ENCODE measurements at places on chromosomes 12 and 14. TPM values are rescaled to one million over a fixed set of nuclear protein-coding genes. Genes with fewer than 3 reads are reported as not detected.

SCN8A gene
- 0.53 TPM for total RNA-seq

FSCB gene
- 0.12 TPM for total RNA-seq

TPPP2 gene
- not detected for total RNA-seq

OASL gene
- total RNA-seq: 21.1 TPM

CDKL1 gene
- 25.3 TPM for total RNA-seq

TMEM253 gene
- total RNA-seq: 0.50 TPM

PLEKHD1 gene
- total RNA-seq: 0.47 TPM

- H3K36me3 ChIP-seq: peaks cover 5% of the 10 kb centered on the region
- H3K27ac ChIP-seq: no peak overlapping the region
- no peak for DNase-seq
- peaks cover 3% of the 10 kb centered on the region for H3K4me1 ChIP-seq
These were observed 98.3 kb upstream of the AMIGO2 start for GRCh38 chr12:47178014-47178413.

GRCh38 chr12:112314981-112315380 is 67.2 kb downstream of the HECTD4 start:
- no peak overlapping the region for H3K4me3 ChIP-seq
- peaks cover 43% of the 10 kb centered on the region for H3K36me3 ChIP-seq
- H3K4me1 ChIP-seq: no peaks in the 10 kb centered on the region
- H3K27ac ChIP-seq: no peak overlapping the region

DNA sequence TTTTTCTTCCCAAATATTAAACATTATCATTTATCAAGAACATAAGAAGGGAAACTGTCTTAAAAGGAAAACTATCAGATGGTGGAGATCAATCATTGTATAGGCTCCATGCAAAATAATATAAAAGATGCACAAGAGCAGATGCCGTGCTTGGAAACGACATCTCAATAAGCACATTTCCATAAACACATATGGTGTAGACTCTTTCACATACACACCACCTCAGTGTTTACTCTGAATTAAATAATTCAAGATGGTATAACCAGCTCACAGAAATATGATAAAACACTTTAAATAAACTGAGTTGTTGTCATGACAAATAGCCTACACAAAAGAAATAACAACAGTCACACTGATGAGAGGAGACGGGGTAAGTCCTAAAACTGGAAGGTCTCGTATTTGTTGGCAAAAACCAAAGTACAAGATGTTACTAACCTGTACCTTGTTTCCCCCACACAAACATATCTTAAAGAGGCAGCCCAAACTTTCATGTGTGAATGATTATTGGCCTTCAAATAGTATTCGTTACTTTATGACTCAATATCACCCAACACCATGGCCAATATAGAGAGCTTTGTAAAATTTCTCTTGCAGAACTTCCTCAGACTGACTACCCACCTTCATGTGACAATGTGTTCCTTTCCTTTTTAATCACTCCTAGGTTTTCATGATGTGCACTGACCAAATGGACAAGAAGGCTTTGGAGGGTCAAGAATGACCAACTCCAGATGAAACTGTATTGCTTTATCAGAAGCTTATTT is 48.6 kb upstream of the TMPO start:
- DNase-seq: no peak
- H3K27me3 ChIP-seq: no peaks in the 10 kb centered on the region
- no peaks in the 10 kb centered on the region for H3K36me3 ChIP-seq
- H3K4me3 ChIP-seq: no peak overlapping the region
- peaks cover 9% of the 10 kb centered on the region for H3K4me1 ChIP-seq

- no peaks in the 10 kb centered on the region for H3K4me1 ChIP-seq
- no peak for DNase-seq
- H3K27ac ChIP-seq: no peak overlapping the region
- H3K27me3 ChIP-seq: no peaks in the 10 kb centered on the region
- H3K36me3 ChIP-seq: peaks cover 66% of the 10 kb centered on the region
- H3K4me3 ChIP-seq: no peak overlapping the region
These were observed 61.0 kb downstream of the CPM start for GRCh38 chr12:68871921-68872320.

- peak overlapping the region; percentile 73 for H3K4me3 ChIP-seq
- H3K4me1 ChIP-seq: peaks cover 16% of the 10 kb centered on the region
- H3K36me3 ChIP-seq: no peaks in the 10 kb centered on the region
- peak overlapping the region; percentile 71 for H3K27ac ChIP-seq
- DNase-seq: no peak
- H3K27me3 ChIP-seq: no peaks in the 10 kb centered on the region
These were observed 1.3 kb upstream of the ANKRD9 start for GRCh38 chr14:102510616-102511520.

DNA sequence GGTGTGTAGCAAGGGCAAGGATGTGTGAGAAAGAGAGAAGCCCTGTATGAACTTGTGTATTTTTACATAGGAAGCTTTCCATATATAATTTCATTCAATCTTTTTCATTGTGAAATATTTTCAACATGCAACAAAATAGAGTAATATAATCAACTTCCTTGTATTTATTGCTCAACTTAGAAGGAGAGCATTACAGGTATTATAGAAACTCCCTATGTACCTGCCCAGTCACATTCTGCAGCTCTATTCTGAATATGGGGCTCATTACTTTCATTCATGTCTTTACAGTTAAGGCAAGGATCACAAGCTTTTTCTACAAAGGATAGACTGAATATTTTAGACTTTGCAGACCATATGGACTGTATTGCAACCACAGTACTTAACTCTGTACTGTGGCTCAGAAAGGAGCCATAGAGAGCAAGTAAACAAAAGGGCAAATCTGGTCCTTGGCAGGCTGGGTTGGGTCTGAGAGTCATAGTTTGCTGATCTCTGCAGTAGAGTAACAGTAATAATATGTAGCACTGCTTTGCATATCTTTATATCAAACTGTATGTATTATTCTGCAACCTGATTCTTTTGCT is 11.3 kb downstream of the NR1H4 start:
- no peaks in the 10 kb centered on the region for H3K4me1 ChIP-seq
- H3K27me3 ChIP-seq: no peaks in the 10 kb centered on the region
- DNase-seq: no peak
- no peak overlapping the region for H3K27ac ChIP-seq
- H3K4me3 ChIP-seq: no peak overlapping the region

GRCh38 chr14:69610874-69611171 is 573 bp upstream of the SUSD6 start:
- peaks cover 53% of the 10 kb centered on the region for H3K4me1 ChIP-seq
- peak overlapping the region; percentile 93 for H3K27ac ChIP-seq
- DNase-seq: no peak
- peak overlapping the region; percentile 80 for H3K4me3 ChIP-seq
- no peaks in the 10 kb centered on the region for H3K27me3 ChIP-seq

DNA sequence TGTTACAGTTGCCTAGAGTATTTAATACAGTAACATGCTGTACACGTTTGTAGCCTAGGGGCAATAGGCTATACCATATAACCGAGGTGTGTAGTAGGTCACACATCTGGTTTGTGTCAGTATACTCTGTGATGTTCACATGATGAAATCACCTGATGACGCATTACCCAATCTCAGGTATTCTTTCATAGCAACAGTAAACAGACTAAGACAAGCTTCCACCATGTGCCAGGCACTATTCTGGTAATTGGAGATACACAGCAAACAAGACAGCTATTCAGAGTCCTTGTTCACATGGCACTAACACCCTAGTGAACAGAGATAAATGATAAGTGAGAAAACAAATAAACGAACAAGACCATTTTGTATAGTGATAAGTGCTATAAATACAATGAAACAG is 3.8 kb upstream of the PDE3A start:
- H3K27me3 ChIP-seq: peaks cover 4% of the 10 kb centered on the region
- no peak overlapping the region for H3K4me3 ChIP-seq
- peaks cover 4% of the 10 kb centered on the region for H3K4me1 ChIP-seq
- H3K27ac ChIP-seq: no peak overlapping the region
- H3K36me3 ChIP-seq: no peaks in the 10 kb centered on the region

- no peaks in the 10 kb centered on the region for H3K36me3 ChIP-seq
- no peak overlapping the region for H3K4me3 ChIP-seq
- H3K4me1 ChIP-seq: peaks cover 9% of the 10 kb centered on the region
These were observed 48.4 kb upstream of the IFNG-AS1 start for GRCh38 chr12:67940780-67941243.

- no peak overlapping the region for H3K27ac ChIP-seq
- H3K36me3 ChIP-seq: no peaks in the 10 kb centered on the region
These were observed 39.8 kb downstream of the IFNG start for GRCh38 chr12:68119724-68120211.

DNA sequence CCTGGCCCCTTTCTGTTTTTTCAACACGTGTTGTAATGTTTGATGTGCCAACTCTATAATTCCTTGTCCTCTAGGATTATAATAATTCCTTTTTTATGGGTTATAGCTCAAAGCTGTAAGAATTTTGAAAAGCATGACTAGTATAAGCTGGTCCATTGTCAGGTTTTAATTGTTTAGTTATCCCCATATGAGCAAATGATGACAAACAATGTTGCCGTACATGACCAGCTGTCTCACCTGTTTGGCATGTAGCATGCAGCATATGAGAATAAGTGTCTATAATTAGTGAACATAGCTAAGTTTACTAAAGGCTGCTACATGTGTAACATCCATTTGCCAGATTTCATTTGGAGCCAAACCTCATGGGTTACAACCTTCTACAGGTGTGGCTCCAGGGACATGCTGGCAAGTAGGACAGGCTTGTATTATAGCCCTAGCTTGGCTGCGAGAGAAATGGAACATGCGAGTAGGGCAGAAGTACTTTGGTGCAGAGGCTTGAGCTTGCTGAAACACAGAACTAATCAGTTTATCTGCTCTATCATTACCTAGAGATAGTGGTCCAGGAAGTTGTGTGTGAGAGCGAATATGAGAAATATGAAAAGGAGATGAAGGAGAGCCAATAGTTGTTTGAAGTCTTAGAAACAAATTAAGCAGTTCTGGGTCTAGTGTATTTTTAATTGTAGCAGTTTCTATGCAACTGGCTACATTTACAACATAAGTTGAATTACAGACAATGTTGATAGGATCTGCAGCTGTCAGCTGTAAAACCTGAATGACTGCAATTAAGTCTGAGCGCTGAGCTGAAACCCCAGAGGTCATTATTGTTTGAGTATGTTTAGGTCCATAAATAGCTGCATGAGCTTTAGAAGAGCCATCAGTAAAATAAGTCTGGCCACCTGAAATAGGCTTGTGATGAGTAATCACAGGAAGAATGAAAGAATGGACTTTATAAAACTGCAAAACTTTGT is 22.6 kb upstream of the MAPKAPK5 start:
- H3K27ac ChIP-seq: no peak overlapping the region
- DNase-seq: no peak
